ENCODE measurements at places on chromosomes 11 and 22.

GRCh38 chr11:120054753-120055045 lies 83.2 kb downstream of the TRIM29 start:
- no peak for DNase-seq

GRCh38 chr11:11577932-11578911 lies 43.6 kb downstream of the GALNT18 start:
- DNase-seq = no peak

DNA sequence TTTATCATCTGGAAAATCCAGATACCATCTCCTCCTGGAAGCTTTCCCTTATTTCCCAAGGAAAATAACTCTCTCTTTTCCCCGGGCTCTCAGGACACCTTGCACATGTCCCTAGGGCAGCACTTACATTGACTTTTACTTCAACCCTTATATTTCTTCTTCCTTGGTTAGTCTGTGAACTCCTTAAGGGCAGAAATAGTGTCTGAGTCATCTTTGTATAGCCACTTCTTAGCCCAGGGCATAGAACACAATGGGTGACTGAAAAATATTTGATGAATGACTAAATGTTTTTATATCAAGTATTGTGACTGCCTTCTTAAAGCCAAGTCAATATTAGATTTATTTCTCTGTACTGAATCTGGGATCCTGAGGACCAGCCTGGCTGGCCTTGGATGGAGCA lies 45.4 kb upstream of the MYOD1 start:
- DNase-seq = no peak

- no peak for DNase-seq
Measured at GRCh38 chr11:35058669-35059434, 80.1 kb upstream of the CD44 start.

Data from activated naive CD8-positive, alpha-beta T cell treated with anti-CD3 and anti-CD28 coated beads, Interleukin-2, amount 50 U/mL, for 24 hours (primary cell).